ENCODE measurements at places on chromosomes 2 and 18. TPM values are rescaled to one million over a fixed set of nuclear protein-coding genes. Genes with fewer than 3 reads are reported as not detected.

The ABCG8 gene
- total RNA-seq = not detected

The GCG gene
- total RNA-seq = 0.31 TPM

The MITD1 gene
- total RNA-seq = 20.3 TPM

The SOCS6 gene
- total RNA-seq = 17.3 TPM

The SCN3A gene
- not detected for total RNA-seq

The FNDC4 gene
- 17.4 TPM for total RNA-seq

The TM4SF20 gene
- not detected for total RNA-seq

The TEX261 gene
- total RNA-seq = 56.8 TPM

The MATN3 gene
- total RNA-seq = 17.0 TPM

The APCDD1 gene
- total RNA-seq = 41.3 TPM

The CRYBA2 gene
- not detected for total RNA-seq
